ENCODE measurements at places on chromosomes 16 and 17.

- no peak for DNase-seq
Observed at GRCh38 chr16:73434621-73435020, 386.7 kb upstream of the ZFHX3 start.

- no peak for DNase-seq
Observed at GRCh38 chr17:37698911-37699255, 46.0 kb downstream of the HNF1B start.

DNA sequence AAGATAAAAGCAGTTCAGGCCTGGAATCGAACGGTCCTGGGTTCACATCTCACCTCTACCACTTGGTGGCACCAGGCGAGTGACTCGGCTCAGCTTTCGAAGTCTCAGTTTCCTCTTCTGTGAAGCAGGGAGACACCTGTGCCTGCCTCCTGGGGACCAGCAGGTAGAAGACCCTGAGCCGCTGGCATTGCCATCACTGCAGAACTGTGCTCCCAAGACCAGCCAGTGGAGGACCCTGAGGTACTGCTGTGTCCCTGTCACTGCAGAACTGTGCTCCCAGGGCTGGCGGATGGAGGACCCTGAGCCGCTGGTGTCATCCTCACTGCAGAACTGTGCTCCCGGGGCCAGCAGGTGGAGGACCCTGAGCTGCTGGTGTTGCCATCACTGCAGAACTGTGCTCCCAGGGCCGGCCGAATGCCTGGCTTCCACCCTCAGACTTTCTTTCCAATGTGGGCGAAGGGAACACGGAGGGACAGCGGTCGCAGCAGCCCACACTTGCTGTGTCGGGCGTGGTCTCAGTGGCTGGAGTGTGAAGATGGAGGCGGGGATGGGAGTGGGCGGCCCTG lies 8.7 kb upstream of the SLC7A5 start:
- no peak for DNase-seq

GRCh38 chr17:42130310-42130936 lies 7.8 kb downstream of the HSPB9 start:
- DNase-seq, result no peak

- DNase-seq, result no peak
Observed at GRCh38 chr16:844638-845350, 44.3 kb upstream of the GNG13 start.

- DNase-seq, result no peak
Observed at GRCh38 chr16:49940464-49941224, 84.4 kb upstream of the CNEP1R1 start.

GRCh38 chr17:72996791-72997190 lies 95.7 kb downstream of the SLC39A11 start:
- no peak for DNase-seq

- DNase-seq, result peak; percentile 1
Observed at GRCh38 chr17:78557598-78558039, 19.6 kb downstream of the DNAH17 start.

GRCh38 chr16:65771707-65772106 lies 594.8 kb upstream of the CDH5 start:
- no peak for DNase-seq

GRCh38 chr16:87702325-87702811 lies 63.4 kb downstream of the KLHDC4 start:
- peak; percentile 44 for DNase-seq

GRCh38 chr16:67302076-67302475 lies 22.7 kb downstream of the PLEKHG4 start:
- no peak for DNase-seq

DNA sequence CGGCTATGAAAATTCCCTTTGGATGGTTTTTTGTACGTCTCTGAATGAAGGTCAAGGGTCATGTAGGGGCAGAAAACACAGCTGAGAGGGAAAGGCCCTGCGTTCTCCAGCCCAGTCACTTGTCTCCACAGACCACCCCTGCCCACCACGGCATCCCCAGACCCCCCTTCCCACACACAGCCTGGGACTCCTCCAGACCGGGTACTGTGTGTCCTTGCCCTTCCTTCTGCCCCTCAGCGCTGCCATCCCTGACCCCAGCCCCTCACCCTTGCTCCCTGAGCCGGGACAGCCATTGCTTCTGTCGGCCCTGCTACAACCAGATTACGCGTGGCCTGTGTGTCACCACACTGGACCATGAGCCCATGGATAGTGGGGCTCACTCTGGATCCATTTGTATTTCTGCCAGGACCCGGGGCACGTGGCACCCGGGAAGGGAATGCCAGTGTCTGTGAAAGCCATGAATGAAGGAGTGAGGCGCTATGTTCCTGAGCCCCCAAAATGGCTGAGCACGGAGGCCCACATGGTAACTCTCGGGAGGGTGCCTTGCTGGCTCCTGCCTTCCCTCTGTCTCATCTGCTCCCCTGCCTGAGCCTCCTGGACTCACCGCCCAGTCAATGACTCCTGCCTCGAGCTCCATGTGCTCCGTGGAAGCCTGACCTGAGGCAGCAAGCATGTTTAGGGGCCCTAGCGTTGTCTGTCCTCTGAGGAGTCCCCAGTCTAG lies 139.1 kb upstream of the FOXF1 start:
- no peak for DNase-seq

DNA sequence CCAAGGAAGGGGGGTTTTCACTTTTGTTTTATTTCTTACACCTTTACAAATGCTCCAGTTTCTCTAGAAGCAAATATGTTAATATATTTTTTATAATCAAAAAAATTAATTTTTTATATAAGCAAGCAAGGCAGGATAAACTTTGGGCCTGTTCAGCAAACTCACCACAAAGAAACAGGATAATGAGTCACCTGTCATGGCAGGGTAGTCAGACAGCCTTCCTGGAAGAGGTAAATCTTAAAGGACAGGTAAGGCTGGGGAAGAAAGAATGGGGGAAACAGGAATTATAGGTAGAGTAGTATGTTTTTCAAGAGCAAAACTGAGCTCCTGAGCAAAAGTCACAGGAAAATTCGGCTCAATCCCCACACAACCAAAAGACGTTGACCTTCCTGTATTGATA lies 186.3 kb upstream of the SOX9 start:
- DNase-seq, result no peak

DNA sequence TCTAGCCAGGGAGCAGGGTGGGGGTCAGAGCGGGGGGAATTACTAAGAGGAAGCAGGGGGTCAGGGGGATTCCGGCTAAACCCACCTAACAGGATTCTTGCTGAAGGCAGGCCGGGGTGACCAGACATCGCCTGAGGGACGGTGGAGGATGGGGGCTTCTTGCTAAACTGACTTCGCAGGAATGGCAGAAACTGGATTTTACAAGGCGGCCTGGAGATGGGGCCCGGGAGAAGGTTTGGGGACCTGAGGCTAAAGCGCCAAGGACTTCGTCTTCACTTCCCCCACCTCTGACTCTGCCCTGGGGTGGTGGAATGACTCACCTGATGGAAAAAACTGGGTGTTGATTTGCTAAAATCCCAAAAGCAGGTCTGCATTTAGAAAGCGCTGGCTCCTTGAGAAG lies 23.5 kb downstream of the LGALS3BP start:
- DNase-seq, result no peak

GRCh38 chr17:49952209-49952911 lies 16.6 kb upstream of the DLX4 start:
- DNase-seq, result peak; percentile 54

- DNase-seq, result no peak
Observed at GRCh38 chr16:27106305-27106704, 39.6 kb downstream of the C16orf82 start.

DNA sequence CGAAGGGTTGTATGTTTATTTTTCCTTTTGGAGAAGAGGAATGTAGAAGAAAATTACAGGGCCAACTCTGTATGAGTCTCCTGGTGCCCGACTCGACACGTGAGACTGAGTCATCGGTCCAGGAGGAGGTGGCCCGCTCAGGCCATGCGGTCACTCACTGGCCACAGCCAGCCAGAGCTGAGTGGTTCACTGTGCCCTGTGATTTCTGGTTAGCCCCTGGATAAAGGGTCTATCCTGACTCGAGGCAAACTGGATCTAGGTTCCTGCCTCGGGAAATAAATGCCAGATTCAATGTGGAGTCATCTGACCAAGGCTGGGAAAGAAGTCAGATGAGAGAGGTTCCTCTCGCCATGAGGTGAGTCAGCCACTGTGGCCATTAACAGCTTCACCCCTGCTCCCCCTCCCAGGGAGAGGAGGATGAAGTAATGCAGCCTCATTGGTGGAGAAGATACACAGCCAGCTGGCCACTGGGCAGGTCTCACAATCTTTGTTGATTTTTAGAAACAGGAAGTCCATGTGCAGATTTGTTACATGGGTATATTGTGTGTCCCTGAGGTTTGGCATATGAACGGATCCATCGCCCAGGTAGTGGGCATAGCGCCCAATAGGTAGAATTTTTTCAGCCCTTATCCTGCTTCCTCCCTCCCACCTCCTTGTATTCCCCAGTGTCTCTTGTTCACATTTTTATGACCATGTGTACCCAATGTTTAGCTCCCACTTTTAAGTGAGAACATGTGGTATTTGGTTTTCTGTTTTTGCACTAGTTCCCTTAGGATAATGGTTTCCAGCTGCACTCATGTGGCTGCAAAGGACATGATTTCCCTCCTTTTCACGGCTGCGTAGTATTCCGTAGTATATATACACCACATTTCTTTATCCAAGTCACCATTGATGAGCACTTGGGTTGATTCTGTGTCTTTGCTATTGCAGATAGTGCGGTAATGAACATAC lies 21.7 kb upstream of the USP36 start:
- peak; percentile 94 for DNase-seq

GRCh38 chr16:83817022-83817421 lies 9.2 kb downstream of the HSBP1 start:
- no peak for DNase-seq

DNA sequence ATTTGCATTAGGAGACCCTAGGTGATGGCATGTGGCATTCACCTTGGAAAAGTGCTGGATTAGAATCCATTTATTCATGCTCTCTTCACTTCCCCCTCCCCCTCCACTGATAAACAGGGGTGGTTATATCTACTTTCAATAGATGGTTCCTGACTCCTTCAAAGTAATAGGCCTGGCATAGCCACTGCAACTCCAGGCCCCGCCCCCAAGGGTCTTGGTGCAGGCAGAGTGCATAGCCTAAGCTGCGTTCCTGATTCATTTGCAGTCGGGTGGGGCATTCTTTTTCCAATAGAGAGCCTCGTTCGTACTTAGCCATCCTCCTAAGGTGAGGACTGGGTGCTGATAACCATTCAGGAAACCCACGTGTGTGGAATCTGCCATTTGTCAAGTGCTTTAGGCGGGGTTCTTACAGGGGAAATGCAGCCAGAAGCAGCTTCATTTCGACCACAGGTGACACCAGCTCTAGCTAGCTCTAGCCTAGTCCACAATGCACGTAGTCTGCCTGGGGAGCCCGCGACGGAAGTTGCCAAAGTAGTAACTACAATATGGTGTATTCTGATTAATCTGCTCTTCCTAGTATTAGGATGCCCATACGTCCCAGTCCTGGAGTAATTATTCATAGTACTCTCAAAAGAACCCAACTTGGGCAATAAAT lies 11.1 kb downstream of the UBE2O start:
- no peak for DNase-seq

DNA sequence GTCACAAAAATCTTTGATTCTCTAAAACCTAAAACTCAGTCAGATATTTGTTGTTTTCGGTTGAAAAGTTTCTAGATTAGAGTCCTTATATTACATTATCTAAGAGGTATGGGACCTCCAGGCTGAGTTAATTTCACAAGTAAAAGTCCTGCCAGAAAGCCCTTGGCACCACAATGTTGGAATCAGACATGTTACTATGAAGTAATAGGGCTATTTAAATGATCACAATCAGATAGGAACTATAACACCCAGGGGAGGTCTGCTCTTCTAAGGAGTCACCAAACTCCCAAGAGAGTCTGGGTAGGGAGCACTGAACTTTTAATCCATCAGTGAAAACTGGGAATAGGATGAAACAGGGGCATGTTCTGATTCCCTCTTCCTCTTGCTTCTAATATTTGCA lies 54.2 kb downstream of the WIPI1 start:
- no peak for DNase-seq

DNA sequence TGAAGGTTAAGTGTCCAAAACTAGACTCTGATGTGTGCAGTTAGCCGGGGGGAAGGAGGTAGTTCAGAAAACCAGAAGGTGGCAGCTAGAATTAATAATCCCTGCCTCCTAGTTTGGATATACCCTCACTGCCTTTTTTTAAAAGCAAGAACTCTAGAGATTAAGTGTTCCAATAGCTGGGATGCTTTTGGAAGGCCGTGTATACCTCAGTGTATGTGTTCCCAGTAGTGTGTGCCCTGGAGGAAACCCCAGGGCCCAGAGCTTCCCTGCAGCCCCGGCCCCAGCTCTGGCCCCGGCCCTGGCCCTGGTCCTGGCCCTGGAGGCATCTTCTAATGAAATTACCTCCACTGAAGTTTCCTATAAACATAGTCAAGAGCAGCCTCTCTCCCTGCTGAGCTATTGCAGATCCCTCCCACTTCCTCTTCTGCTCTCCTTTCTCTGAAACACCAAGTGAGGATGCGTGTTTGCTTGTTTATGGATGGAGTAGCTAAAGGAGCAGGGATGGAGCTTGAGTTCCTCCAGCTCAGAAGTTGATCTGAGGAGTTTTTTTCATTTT lies 130.7 kb downstream of the PRKCA start:
- DNase-seq, result peak; percentile 58

GRCh38 chr16:860891-861290 lies 60.4 kb upstream of the GNG13 start:
- DNase-seq, result no peak

- DNase-seq, result no peak
Observed at GRCh38 chr17:17724307-17725010, 43.2 kb downstream of the RAI1 start.

- DNase-seq, result peak; percentile 94
Observed at GRCh38 chr16:31365131-31365865, 10.3 kb downstream of the ITGAX start.

DNA sequence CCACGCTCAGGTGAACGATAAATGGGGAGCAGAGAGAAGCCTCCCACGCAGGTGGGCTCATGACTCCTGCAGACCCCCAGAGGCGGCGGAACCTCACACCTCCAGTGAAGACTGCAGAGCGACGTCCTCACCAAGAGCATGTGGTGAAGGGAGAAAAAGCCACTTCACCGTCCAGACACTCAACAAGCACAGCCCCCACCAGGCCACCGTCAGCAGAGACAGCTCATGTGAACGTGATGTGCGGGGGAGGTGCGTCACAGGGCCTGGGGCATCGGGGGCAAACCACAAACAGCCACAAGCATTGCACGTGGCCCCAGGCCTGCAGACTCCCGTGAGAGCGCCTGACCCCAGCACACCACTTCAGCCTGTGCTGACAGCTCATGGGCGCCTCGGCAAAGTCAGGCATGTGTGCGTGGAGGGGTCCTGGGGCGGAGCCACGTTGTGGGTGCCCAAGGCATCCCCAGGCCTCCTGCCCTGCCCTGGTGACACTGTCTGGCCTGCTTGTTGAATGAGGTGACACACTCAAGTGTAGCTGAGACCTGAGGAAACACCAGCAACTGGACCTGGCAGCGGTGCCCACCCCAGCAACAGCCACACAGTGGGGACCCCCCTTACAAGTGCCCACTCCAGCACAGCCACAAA lies 19.0 kb downstream of the LMF1 start:
- DNase-seq, result peak; percentile 42

GRCh38 chr16:77408607-77409006 lies 26.2 kb downstream of the ADAMTS18 start:
- peak; percentile 95 for DNase-seq
